ENCODE measurements at places on chromosomes 6 and 20. TPM values are rescaled to one million over a fixed set of nuclear protein-coding genes. Genes with fewer than 3 reads are reported as not detected.

AIF1 gene
- total RNA-seq: 26.9 TPM

HLA-DRB1 gene
- total RNA-seq: 90.3 TPM

FAM83C gene
- not detected for total RNA-seq

CST3 gene
- 1,982 TPM for total RNA-seq

PACRG gene
- total RNA-seq: 4.6 TPM

UST gene
- 13.2 TPM for total RNA-seq

EGFL8 gene
- 19.6 TPM for total RNA-seq

PEX7 gene
- total RNA-seq: 20.0 TPM

C6orf136 gene
- 9.6 TPM for total RNA-seq

PSMB8 gene
- 47.3 TPM for total RNA-seq

CST7 gene
- 1.8 TPM for total RNA-seq

ALDH5A1 gene
- total RNA-seq: 6.4 TPM

TTI1 gene
- total RNA-seq: 16.7 TPM

NFATC2 gene
- 10.2 TPM for total RNA-seq

GSS gene
- 53.7 TPM for total RNA-seq

SLC32A1 gene
- not detected for total RNA-seq

CAP2 gene
- total RNA-seq: 3.9 TPM

RSPO4 gene
- not detected for total RNA-seq

NRSN2 gene
- total RNA-seq: 22.3 TPM

LBP gene
- total RNA-seq: 3.9 TPM

SCGN gene
- total RNA-seq: not detected

OR2J3 gene
- not detected for total RNA-seq

PROKR2 gene
- not detected for total RNA-seq

SNAP25 gene
- total RNA-seq: 1.6 TPM

LAMA4 gene
- 54.0 TPM for total RNA-seq

EPPIN gene
- total RNA-seq: not detected
